ENCODE measurements at places on chromosomes 1 and 21.

DNA sequence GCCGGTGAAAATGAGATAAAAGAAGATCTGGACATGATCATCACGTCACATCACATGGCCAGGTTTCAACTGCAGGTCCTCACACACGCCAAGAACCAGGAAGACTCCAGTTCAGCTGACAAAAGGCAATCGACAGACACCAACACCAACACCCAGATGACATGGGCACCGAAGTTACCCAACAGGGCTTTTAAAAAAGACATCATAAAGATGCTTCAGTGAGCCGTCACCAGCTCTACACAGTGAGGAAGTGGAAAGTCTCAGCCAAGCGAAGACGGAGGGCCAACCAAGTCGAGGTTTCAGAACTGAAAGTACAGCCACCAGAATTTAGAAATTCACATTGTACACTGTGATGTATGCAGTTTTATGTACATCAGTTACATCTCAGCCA is 154.3 kb upstream of the COL6A1 start:
- DNase-seq = no peak

- peak; percentile 20 for DNase-seq
Observed at GRCh38 chr1:179447489-179447888, 81.7 kb downstream of the AXDND1 start.

GRCh38 chr1:226625832-226626576 is 77.4 kb downstream of the STUM start:
- DNase-seq = no peak

- DNase-seq = peak; percentile 98
Observed at GRCh38 chr1:214957330-214958137, 125.0 kb upstream of the KCNK2 start.

DNA sequence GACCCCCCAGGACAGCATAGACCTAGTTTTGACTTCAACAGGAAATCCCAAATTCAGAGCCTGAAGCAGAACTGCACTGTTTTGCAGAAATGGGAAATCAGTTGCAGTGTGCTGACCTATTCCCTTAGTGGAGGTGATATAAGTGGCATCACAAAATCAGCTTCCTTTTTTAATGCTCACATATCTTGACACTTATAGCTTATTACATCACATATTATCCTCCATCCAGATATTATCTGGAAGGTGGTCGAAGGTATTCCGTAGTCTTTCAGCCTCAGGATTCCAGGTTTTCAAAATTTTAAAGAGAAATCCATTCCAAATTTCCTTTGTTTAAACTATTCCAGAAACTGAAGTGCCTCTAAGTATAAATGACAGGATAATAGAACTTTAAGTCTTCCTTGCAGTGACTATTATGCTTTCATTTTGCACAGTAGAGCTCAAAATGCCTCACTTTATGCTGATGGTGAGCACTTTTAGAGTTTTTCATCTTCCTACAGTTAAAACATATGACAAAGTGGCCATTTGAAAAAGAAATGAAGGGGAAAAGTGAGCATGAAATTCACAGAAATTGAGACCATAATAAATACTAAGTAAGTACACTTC is 106.4 kb upstream of the DPYD start:
- DNase-seq = peak; percentile 13

DNA sequence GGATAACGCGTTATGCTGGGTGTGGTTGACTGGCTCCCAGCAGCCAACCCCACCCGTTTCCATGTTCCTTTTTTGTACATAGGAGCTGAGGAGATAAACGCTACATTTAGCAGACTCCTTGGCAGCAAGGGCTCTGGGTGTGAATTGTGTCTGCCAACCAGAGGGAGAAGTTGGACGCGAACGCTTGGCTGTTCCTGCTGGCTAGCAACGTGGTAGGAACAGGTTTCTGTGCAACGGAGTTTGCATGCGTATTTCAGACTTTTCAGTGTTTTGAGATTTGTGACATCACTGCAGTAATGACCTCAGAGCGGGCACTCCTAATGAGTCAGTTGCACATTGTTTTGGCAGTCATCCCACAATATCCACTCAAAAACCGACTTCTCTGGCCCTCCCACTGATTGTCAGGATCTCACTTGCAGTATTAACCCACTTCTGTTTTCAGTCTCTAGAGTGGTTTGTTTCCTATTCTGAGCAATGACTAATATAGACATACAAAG is 98.7 kb upstream of the RGS1 start:
- peak; percentile 79 for DNase-seq

DNA sequence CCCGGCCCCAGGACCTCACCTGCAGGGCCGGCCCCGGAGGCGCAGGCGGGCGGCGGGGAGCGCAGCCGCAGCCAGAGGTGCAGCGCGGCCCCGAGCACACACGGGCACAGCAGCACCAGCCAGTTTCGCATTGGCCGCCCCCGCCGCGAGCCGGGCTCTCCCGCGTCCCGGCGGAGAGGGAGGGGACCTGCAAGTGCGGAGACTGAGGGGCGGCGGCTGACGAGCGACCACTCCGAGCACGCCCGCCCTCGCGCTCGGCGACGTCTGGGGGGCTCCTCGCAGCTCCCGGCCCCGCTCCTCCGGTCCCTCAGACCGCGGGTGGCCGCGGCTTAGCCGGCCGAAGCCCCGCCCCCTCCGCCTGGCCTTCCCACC is at the start of gene B3GALNT2:
Gene B3GALNT2, minus strand, starts transcription at position 331 of the 372 bp plus-strand sequence. Its CDS starts 200 bp downstream, at position 131.
- DNase-seq = no peak

DNA sequence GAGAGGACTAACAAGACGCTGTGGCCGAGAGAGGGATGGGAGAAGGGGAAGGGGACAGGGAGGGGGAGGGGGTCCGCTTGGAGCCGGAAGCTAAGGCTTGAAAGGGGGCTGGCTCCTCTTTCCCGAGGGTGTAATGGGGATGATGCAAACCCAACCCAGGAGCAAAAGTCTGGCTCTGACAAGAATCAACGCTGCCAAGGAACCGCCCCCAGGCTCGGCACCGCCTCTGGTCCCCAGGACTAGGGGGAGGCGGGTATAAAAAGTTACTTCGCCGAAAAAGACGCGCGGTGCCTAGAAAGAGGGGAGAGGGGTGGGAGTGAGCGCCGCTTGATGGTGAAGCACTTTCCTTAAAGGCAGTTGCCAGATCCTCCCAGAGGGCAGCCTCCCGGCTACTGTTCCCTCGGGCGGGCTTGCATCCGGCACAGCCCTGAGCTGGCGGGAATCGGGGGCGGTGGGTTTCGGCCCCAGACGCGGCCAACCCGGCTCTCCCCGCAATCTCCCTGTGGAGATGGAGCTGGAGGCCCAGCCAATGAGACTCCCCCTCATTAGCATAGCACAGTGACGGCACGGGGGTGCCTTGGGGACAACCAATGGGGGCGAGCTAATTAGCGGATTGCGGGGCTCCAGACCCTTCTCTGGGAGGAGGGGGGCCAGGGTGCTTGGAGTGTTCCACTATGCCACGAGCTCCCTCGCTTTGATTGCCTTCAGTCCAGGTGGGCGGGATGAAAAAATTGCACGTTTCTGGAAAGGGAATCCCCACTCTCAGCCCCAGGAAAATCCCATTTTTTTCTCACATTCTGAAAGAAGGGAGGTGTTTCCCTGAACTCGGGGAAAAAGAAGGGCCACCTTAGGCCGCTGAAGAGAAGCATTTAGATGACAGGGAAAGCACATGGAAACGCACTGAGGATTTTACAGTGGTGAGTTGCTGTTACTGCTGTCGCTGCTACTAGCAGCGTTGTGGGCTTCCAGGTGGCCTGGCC is at the start of gene KCNT2:
Gene KCNT2, minus strand, starts transcription at position 51 of the 980 bp plus-strand sequence. CDS start 131 bp downstream, outside the sequence.
- DNase-seq = peak; percentile 68

DNA sequence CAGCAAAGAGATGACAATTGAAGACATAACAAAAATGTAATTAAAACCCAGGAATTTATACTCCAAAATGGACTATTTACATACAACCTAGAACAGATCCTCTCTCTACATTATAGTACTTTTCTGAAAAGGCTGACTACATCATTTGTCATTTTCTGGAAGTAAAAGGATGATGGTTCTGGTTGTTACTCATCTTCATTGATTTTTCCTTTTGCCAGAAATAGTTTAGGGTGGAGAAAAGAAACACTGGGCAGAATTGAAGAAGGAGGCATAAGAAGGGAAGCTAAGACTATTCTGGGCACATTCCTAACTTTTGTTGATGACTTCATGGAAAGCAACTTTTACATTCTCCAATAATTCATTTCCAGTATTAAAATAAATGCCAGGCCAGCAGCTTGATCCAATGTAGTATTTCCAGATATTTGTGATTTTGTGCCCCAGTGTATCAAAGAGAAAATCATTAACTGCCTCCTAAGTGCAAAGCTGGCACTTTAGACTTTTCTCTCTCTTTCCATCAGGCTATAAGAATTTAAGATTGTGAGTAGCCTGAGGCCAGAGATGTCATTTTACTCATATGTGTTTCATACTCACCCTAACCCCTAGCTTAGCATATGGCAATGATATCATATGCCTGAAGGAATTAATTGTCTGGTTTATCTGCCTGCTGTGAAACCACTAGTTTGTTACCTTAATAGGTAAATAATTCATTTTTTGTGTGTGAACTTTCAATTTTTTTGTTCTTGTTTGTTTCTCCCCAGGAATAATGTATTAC is 369.5 kb upstream of the LYPLAL1 start:
- DNase-seq = peak; percentile 54

DNA sequence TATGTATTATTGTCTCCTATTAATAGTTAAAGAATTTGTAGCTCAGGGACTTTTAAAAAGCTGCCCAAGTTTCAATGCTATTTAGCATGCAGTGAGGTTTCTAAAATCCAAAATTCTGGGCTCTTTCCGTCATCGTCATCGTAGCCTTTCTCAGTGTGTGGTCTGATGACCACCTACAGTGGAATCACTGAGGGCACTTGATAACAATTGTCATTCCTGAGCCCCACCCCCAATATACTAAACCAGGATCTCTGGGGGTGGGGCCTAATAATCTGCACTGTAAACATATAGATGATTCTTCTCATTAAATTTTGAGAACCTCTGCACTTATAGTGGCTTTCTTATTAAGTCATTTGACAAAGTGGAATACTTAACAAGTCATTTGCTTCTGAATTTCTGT is 674.8 kb downstream of the PLPP3 start:
- DNase-seq = no peak

DNA sequence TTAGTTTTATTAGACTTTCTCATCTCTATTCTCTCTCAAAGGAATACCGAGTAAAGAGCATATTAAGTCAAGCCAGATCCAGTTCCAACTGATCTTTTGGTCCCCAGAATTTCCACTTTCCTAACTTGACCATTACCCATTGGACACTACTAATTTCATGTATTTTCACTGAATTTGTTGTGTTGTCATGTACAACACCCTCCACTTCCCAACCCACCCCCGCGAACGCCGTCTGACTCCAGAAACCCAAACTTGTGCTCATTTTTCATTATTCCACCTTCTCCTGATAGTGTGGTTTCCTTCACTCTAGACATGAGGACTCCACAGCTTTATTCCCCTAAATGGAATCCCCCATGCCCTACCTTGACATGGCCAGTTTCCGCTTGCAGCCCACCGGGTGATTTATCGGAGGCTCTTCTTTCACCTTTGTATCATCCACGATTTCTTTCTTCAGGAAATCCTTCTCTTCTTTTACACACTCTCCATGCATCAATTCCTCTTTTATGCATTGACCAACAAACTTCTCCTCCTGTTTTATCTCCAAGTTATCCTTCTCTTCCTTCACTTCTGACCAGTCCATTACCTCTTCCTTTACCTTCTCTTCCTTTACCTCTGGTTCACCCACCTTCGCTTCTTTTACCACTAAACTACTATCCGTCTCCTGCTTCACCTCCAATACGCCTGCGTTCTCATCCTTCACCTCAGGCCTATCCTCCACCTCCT is 805 bp downstream of the ZNHIT6 start:
- no peak for DNase-seq

DNA sequence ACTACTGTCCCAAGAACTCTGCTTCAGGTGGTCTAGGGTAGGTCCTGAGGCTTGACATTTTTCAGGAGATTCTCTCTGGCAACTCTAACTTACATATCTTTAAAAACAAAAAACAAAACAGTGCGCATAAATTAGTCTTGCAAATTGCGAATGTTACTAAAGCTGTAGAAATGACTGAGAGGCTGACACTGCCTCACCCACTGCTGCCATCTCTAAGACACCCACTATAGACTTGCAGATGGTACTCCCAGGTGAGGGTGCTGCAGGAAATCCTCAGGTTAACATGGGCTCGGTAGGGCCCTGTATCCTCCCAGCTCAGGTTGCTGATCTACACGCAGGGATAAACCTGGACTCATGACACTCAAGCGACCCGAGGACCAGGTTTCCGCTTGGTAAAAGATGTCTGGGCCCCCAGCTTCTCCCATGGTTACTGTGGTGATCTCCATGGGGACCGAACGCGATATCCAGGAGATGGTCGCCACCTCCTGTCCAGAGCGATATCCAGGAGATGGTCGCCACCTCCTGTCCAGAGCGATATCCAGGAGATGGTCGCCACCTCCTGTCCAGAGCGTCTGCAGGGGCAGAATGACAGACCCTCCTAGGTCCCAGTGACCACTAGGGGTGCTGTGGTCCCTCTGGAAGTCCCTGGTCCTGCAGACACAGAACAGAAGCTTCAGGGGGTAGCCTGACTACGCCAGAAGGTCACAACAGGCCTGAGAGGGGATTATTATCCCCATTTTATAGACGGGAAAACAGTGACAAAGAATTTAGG is 16.2 kb upstream of the LY9 start:
- peak; percentile 26 for DNase-seq

- DNase-seq = no peak
Observed at GRCh38 chr1:55444667-55445066, 229.5 kb upstream of the USP24 start.

DNA sequence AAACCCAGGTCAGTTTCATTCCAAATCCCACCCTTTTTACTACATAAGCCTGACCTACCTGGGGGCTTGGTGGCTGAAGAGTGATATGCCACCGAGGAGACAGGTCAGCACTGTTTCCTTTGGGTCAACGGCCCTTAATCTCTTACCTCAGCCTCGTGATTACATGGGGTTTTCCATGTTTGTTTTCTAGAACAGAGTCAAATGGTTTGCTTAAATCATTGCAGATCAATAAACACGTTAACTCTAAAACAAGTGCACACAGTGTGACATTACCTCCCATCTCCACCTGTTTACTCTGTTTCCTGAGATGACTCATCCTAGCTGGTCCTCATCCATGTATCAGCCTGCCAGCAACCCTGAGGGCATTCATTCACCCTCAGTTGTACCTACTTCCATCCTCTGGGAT is 40.8 kb upstream of the TP53BP2 start:
- DNase-seq = peak; percentile 71

DNA sequence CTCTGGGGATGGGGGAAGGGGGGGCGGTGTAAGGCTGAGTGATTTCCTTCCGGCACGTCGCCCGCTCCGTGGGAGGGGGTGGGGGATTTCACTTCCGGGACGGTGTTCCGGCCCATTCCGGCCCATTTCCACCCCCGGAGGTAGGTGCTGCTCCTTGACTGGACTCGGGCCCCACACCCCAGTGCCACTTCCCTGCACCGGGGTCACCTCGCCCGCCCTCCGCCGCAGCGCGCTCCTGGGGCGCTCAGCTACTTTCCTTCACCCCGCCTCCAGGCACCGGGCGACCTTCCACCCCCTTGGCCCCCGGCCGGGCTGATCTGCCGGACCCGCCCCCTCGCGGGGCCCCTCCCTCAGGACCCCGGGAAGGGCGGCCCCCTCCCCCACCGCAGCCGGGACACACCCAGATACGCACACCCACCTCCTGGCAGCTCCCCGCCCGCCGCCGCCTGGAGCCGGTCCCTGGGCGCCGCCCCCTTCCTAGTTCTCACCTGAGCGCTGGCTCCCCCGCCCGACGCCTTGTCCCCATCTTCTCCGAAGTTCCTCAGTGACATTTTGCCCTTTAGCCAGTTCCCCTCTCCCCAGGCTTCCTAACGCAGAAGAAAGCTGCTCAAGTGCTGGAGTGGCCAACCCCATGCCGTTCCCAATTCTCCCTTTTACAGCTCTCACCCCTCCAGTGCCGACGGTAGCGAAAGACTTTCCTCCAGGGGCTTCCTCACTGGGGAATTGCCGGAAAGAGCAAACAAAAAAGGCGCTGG is at the start of gene ZBTB37:
Gene ZBTB37, plus strand, starts transcription at position 115 of the 755 bp plus-strand sequence. CDS start 1,846 bp downstream, outside the sequence.
- peak; percentile 80 for DNase-seq

Data from M059J (cell line).